ENCODE measurements at places on chromosomes 16 and 17.
A peak's percentile ranks its signal among the peaks of the same experiment; 100 is the strongest.

DNA sequence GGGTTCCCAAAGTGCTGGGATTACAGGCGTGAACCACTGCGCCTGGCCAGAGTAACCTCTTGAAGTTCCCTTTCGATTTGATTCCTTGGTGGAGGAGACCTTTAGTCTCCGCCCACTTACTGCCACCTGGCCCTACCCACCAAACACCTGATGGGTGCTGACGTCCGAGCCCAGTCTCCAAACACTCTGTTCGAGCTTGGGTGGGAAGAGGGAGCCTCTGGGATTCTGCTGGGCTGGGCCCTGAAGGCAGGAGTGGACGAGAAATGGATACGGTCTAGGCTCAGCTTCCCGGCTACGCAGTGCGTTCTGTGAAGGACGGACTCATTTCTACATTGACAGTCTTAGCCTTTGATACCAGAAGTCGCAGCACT, 870 bp upstream of the ITGA3 start:
- peaks cover 73% of the 10 kb centered on the region for H3K4me1 ChIP-seq
- peaks cover 2% of the 10 kb centered on the region for H3K27me3 ChIP-seq
- DNase-seq = no peak
- H3K36me3 ChIP-seq = no peaks in the 10 kb centered on the region
- H3K27ac ChIP-seq = peak overlapping the region; percentile 97

- peaks cover 28% of the 10 kb centered on the region for H3K27me3 ChIP-seq
- no peak for DNase-seq
- H3K4me3 ChIP-seq = no peak overlapping the region
- H3K36me3 ChIP-seq = no peaks in the 10 kb centered on the region
These were observed 32.9 kb downstream of the TRARG1 start for GRCh38 chr17:1312261-1312870.

GRCh38 chr17:57849163-57849873, 526 bp downstream of the MRPS23 start:
- peaks cover 11% of the 10 kb centered on the region for H3K36me3 ChIP-seq
- no peak for DNase-seq
- H3K4me1 ChIP-seq = peaks cover 45% of the 10 kb centered on the region
- peak overlapping the region; percentile 96 for H3K27ac ChIP-seq

DNA sequence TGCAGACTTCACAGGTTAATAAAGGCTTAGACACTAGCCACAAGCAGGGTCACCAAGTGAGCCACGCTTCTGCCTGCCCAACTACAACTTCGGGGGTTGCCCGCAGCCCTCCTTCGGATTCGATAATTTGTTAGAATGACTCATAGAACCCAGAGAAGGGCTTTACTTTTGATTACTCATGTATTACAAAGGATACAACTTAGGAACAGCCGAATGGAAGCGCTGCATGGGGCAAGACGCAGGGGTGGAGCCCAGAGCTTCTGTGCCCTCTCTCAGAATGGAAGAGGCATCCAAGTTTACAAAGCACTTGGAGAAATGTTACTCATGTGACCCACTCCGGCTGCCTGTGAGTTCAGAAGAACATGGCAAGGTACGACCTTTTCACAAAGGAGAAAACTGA, 7.5 kb upstream of the CDH5 start:
- no peak overlapping the region for H3K4me3 ChIP-seq
- no peak for DNase-seq
- peaks cover 6% of the 10 kb centered on the region for H3K27me3 ChIP-seq
- H3K27ac ChIP-seq = no peak overlapping the region

- H3K27ac ChIP-seq = peak overlapping the region; percentile 73
- H3K4me3 ChIP-seq = no peak overlapping the region
- H3K36me3 ChIP-seq = peaks cover 7% of the 10 kb centered on the region
- DNase-seq = no peak
- no peaks in the 10 kb centered on the region for H3K27me3 ChIP-seq
These were observed 4.3 kb downstream of the CHTF8 start for GRCh38 chr16:69127966-69128510.

GRCh38 chr17:15247891-15248529, 17.1 kb downstream of the PMP22 start:
- peaks cover 3% of the 10 kb centered on the region for H3K36me3 ChIP-seq
- H3K4me3 ChIP-seq = no peak overlapping the region
- H3K4me1 ChIP-seq = no peaks in the 10 kb centered on the region
- no peak for DNase-seq
- H3K27me3 ChIP-seq = no peaks in the 10 kb centered on the region

DNA sequence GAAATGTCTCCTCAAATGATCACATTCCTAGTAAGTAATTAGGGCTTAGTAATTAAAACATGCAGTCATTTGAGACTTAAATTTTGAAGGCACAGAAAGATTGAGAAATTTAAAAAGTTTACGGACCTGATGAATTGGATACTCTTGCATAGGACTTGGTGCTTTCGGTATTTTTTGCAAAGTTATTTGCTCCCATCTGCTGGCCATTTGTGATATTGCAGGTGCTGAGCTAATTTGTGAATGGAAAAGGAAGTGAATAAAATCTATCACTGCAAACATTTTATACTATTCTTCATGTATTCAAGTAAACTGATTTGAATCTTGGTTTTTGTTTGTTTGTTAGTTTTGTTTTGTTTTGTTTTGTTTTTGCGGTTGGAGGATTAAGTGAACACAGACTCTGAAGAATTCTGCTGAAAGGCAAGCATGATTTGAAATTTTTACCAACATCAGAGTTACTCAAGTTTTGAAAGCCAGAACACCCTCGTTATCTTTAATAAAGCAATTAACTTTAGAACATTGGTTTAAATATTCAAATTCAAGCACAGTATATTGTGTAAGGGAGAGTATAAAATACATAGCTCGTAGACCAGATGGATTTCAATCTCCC, 689.5 kb upstream of the RBFOX1 start:
- DNase-seq = peak; percentile 73
- no peaks in the 10 kb centered on the region for H3K4me1 ChIP-seq
- H3K4me3 ChIP-seq = no peak overlapping the region

Data from mesothelial cell of epicardium (in vitro differentiated cells).